NCI-H524 (cell line): ENCODE measurements at places on chromosomes 1 and 21.

DNA sequence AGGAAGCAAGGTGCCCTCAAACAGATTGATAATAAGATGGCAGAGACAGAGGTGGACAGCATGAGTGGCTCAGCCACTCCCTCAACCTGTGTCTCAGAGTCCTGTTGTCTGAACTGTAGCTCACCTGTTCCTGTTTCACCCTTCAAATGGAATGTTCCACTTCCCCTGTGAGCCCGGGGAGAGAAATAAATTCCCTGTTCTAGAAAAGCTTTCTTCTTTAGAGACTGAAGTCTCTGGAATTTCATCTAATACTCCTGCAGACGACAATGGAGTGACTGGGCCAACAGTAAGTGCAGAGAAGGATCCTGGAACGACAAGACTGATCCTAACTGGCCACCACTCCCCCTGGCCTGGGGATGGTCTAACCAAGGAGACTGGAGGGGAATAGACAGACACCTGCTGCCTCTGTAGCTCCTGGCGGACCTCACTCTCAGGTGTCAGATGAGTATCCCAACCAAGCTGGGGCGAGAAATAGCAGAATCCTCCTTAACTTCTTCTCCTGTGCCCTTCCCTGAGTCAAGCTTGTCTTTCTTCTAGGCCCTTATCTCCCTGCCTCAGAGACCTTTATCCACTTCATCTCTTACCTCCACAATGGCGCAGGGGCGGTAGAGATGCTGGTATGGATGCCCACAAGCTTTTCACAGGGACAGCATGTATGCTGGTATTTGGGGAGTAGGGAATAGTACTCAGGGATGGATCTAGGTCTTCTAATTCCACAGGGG, 45.4 kb downstream of the PLEKHA6 start:
- no peak for DNase-seq

DNA sequence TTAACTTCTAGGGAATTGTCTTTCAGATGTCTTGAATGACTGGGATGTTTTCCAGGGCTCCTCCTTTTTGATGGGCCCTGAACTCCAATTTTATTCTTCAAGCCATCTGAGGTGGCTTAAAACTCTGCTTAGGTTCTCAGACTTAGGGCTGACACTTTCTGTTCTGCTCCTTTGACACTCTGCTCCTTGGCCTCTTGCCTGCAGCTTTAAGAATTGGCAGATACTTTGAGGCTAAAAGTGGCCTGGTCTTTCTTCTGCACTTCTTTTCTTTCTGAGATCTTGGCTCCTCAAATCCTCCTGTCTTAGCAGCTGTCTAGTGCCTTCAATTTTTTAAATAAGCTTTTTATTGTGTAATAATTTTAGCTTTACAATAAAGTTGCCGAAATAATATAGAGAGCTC, 294.6 kb downstream of the RPS6KC1 start:
- DNase-seq: no peak

GRCh38 chr1:201471772-201472171, 2.8 kb upstream of the PHLDA3 start:
- no peak for DNase-seq

DNA sequence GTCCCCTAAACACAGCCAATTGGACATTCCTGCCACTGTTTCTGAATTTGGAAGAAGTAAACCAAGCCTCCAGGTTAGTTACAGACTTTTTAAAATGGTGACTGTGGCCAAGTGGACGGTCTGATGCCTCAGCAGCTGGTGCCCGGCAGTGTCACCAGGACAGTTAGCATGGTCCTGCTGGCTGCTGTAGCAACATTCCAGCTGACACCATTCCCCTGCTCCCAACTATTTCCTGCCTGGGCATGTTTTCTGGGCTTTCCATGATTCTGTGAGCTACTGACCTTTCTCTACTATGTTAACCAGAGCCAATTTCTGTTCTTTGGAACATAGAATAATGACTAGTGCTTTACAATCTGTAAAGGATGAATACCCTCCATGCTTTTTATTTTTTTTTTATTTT, 95.0 kb downstream of the TLR5 start:
- no peak for DNase-seq

GRCh38 chr1:211260141-211261107, 1.3 kb downstream of the RCOR3 start:
- DNase-seq: peak; percentile 73

- no peak for DNase-seq
Measured at GRCh38 chr1:3948344-3948743, 48.3 kb upstream of the C1orf174 start.

- no peak for DNase-seq
Measured at GRCh38 chr1:18653367-18653766, 22.7 kb downstream of the PAX7 start.

- no peak for DNase-seq
Measured at GRCh38 chr1:6148497-6149241, 31.5 kb downstream of the CHD5 start.

DNA sequence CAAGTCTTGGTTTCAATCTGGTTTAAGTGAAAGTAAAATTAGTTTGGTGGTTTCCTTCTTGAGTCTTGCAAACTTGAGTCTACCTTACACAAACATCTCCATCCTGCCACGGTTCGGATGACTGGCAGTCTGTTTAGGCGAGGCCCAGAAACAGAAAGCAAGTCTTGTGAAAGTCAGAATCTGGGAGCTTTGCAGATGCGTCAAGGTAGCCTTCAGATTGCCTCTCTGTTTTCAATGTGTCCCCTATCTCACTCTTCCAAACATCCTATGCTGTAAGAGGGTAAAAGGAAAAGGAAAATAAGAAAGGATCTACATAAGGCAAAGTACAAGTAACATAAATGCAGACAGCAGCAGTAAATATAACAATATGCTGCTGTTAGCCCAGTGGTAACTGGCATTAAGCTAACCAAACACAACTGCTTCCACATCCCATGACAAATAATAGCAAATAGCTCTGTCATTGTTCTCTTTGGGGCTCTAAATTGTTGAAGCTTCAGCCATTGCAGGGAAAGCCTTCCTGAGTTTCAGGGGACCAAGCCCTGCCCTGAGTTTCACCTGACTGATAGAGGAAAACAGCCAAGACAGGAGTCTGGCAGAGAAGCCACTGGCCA, 26.2 kb upstream of the C1orf105 start:
- DNase-seq: no peak

DNA sequence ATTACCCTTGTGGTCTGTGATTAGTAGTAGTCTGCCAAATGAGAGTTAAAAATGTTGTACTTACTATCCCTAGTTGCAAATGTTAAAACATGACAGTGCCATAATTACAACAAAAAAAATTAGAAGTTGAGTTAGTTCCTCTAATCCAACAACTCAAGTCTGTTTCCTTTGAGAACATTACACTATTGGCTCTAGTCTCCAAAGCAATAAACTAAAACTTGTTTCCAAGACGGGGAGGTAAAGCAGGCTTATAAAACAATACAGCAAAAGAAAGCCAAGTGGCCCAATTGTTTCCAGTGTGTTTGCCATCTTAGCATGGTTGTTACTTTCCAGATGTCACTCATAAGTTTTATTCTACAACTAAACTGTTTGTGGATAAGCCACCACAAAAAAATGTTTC, 11.6 kb downstream of the KYAT3 start:
- no peak for DNase-seq

DNA sequence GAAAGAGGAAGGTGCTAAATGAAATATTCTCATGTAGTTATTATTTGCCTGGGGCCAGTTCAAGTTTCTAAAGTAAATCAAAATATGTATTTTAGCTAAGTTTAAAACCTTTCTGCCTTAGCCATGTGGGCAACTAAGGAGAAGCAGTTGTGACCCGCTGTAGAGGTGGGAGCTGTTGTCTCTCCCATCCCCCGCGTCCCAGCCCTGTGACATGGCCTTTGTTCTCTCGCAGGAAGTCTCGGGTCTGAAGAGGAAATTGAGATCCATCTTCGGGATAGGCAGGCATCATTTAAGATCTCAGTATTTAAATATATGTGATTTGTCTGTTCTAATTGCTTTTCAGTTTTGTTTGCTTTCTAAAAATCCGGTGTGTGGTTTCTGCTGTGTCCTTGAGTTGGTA, 121.5 kb downstream of the CAMTA1 start:
- no peak for DNase-seq

- DNase-seq: no peak
Measured at GRCh38 chr1:8663090-8663802, 154.2 kb downstream of the RERE start.

GRCh38 chr1:208040821-208041297, 129.9 kb upstream of the CD34 start:
- DNase-seq: peak; percentile 81

DNA sequence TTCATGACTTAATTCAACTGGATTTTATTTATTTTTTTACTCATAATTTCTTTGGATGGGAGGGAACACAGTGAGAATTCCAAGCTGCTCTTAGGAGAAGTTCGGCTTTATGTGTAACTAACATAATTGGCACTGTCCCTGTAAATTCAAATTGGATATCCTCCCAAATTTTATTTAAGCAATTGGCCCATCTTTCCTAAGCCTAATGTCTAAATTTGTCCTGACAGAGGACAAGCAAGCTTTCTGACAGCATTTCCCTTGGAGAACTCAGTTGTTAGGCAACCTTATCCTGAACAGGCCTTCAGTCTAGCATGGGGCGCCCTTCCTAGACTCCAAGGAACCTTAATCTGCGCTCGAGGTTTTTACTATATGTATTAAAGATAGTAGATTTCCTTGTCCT, 550.3 kb downstream of the NUF2 start:
- no peak for DNase-seq

- DNase-seq: no peak
Measured at GRCh38 chr21:31837618-31838390, 35.0 kb upstream of the HUNK start.

GRCh38 chr1:61301824-61302657, 219.7 kb downstream of the NFIA start:
- no peak for DNase-seq

- no peak for DNase-seq
Measured at GRCh38 chr1:94832446-94832845, 12.3 kb downstream of the SLC44A3 start.

GRCh38 chr1:147612366-147612765, 58.0 kb downstream of the ACP6 start:
- DNase-seq: no peak

- DNase-seq: no peak
Measured at GRCh38 chr1:6819246-6820040, 34.2 kb downstream of the CAMTA1 start.

- no peak for DNase-seq
Measured at GRCh38 chr1:42567038-42567437, 91.2 kb upstream of the PPIH start.

DNA sequence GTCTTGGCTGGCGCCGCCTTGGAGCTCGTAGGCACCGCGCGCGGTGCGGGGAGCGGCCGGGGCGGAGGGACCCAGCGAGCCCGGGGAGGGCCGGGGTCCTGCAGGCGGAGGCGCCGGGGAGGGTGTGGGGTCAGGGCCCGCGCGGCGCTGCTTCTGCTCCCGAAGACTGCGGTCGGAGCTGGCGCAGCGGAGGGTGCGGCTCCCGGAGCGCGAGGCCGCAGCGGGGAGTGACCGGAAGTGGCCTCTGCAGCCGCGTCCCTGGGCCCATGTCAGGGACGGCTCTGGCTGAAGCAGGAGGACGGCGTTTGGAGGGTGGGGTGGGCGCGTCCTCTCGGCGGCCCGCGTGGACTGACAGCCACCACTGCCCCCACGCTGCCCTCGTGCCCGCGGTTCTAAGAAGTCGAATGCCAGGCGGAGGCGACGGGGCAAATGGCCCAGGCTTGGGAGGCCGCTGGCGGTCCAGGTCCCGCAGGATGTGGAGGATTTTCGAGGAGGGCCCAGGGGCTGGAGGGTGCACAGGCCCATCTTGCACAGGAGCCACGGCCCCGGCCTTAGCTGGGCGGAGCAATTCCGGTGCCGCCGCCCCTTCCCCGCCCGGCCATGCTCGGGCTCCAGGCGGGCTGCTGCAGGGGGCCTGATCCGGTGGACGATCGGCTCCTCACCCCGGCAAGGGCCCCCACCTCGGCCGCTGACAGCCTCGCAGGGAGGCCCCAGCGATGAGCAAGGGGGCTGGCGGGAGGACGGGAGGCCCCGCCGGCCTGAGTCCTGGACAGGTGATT, 7.7 kb upstream of the ZNF669 start:
- DNase-seq: no peak

DNA sequence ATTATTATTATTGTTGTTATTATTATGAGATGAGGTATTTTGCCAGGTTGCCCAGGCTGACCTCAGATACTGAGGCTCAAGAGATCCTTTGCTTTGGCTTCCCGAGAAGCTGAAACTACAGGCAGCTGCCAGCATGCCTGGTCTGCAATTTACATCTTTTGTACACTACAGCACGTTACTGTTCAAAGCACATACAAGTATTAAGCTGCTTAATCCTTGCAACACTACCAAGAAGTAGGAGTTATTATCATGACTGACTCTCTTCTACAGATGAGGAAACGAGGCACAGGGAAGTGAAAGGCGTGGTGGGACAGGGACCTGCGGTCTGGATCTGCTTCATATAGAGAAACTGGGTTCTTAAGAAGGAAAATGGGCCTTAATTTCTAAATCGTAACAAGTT, 11.6 kb downstream of the ERG start:
- DNase-seq: peak; percentile 22

DNA sequence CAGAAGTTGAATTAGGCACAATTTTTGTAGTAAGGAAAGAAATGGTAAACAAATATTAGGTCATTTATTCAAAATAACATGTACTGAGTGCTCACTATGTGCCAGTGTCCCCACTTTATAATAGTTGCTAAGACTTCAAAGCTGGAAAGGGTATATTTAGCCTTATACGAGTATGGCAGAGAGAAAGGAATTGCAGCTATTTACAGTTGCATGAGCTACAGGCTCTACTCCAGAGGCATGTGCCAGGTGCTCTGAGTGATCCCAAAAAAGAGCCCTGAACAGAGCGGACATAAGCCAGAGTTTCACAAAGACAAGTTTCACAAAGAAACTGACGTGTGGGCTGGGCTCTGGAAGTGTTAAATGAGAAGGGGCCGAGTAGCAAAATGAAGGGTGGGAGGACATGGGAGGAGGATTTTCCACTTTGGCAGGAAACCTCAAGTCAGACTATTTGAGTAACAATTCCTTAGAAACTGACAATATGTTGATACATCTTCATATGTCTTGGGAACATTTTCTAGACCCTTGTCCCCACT, 40.9 kb downstream of the FASLG start:
- DNase-seq: no peak

DNA sequence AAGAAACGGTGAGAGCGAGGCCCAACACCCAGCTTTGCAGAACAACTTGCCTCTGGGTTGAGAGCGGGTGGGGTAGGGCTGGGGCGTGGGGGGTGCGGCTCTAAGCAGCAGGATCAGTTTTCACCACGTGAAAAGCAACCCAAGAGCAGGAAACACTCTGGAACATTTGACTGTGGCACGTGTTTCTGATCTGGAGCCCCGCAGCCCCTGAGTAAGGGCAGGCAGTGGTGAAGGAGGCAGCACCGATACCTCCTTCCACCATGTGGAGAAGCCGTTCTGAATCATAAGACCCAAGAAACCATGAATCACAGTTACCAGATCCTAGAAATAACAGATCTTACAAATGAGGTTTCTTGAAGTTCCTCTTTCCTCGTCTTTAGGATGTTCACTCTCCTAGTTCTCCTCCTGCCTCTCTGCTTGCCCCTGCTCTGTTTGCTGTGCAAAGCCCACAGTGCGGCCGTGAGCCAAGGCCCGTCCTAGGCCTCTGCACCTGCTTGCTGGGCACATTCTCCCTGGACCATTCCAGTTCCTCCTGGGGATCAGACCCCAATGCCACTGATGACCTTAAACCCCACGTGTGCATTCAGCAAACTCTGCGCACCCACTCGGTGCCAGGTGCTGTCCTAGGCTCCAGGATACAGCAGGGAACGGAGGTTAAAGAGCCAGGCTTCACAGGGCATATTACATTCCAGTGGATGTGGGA, 31.9 kb downstream of the SLC1A7 start:
- no peak for DNase-seq
